Stimulated activated CD8-positive, alpha-beta memory T cell treated with anti-CD3 and anti-CD28 coated beads, Interleukin-7, amount 100 ng/mL, for 1 hour (primary cell): ENCODE measurements at places on chromosomes 2 and 18.

- DNase-seq: no peak
Observed at GRCh38 chr2:143545949-143546255, 416.7 kb downstream of the ARHGAP15 start.

DNA sequence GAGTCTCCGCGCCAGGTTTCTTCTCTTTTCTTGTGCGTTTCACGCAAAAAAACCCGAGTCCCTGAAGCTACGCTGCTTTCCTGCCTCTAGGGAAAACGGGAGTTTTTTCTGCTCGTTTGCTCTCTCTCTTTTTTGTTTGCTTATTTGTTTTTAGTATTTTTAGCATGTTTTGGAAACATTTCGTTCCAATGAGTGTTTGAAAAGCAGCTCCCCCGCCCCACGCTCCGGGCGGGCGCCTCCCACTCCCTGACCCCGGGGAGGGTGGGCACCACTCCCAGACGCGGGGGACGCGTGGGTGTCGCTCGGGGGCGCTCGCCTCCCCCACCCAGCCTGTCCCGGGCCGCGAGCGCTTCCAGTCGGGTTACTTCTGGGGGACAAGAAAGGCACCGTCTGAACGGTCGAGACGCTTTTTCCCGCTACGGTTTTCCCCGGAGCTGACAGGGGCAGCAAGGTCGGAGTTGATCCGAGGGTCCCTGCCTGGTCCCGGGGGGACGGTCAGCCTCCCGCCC, 446 bp upstream of the EFHD1 start:
- no peak for DNase-seq

- DNase-seq: no peak
Observed at GRCh38 chr2:128307595-128307994, 11.1 kb downstream of the HS6ST1 start.

- DNase-seq: no peak
Observed at GRCh38 chr2:21194858-21195271, 71.1 kb downstream of the TDRD15 start.

- no peak for DNase-seq
Observed at GRCh38 chr2:65264821-65265670, 37.4 kb downstream of the ACTR2 start.

- no peak for DNase-seq
Observed at GRCh38 chr2:114113518-114113917, 223.6 kb downstream of the ACTR3 start.

DNA sequence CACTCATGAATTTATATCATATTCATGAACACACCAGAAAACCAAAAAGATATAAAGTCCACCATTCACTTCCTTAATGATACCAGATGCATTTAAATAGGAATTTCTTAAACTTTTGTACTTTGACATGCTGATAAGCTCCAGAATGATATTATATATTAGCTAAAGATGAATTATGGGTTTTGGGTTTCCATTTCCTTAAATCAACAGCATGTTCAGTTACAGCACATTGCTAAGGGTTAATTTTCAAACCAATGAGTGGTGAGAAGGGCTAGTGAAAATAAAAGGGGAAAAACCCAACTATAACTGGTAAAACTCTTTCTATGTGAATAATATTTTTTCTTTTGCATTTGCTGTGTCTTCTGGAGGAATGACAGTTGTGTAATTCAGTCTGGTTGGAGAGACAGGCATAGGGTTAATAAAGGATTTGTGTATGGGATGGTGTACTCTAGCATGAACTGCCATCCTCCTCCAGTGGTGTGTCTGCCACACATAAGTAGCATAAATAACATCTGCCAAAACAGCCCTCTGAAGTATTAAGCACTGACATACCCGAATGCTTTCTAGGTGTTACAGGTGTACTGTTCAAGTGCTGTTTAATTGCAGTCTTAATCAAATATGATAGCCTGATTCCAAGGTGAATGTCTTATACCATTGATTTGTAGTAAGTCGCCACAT, 19.3 kb upstream of the CPS1 start:
- DNase-seq: no peak

DNA sequence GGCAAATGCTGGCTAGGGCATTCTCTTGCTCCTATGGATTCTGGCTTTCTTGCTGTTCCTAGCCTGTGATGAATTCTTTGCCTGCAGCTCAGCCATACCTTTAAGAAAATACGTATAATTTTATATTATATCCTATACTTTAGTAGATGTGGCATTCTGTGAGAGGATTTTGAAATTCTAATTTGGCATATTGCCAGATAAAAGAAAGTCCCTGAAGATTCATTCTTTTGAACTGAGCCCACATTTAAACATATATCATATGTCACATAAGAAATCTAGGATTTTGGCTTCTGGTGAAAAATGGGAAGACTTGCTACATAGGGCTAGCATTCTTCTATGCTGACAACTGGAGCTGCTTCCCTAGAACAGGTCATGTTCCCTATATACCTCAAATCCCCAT, 91.4 kb upstream of the LYPD1 start:
- no peak for DNase-seq

DNA sequence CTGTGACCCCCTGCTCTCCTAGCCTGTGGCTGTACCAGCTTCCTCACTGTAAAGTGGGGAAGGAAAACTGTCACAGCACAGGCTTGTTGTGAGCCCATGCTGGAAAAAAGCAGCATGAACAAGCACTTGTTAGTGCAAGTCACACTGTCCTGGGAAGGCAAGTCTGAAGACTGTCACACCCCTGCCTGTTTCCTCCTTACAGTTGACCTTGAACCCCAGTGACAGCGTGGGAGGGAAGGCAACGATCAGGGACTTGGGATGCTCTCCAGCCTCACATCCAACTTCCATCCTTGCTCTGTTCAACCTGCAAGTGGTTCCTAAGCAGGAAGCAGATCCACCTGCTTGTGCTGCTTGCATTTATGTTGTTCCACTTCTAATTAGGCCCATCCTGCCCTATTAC, 311.3 kb upstream of the KLHL29 start:
- DNase-seq: no peak

GRCh38 chr18:69401972-69402532, 1.4 kb downstream of the DOK6 start:
- DNase-seq: no peak

DNA sequence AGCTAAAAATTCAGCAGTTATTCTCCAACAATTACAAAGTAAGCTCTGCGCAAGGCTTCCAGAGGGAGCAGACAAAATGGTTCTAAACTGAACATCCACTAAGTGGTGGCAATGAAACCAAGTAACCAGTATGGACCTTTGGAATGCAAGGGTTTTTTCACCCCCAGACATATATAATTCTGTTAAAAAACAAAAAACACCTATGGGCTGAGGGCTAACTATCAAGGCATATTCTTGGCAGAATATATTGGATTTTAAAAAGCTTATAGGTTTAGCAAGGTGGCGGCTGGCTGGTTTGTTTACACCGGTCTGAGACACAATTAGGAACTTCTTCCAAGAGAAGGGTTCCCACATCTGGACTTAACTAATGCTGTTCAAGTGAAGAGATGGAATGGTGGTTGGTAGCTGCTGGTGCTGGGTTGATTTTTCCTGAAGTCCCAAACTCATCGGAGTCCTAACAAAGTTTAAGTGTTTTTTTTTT, 2.8 kb downstream of the ZFP36L2 start:
- no peak for DNase-seq

GRCh38 chr2:217612211-217612610, 390.6 kb downstream of the TNS1 start:
- DNase-seq: no peak

- DNase-seq: no peak
Observed at GRCh38 chr2:233362742-233363141, 8.4 kb downstream of the DGKD start.

- no peak for DNase-seq
Observed at GRCh38 chr2:134461511-134461910, 207.6 kb downstream of the MGAT5 start.
